ENCODE measurements at places on chromosomes 6 and 20. TPM values are rescaled to one million over a fixed set of nuclear protein-coding genes. Genes with fewer than 3 reads are reported as not detected.

The DNPH1 gene
- total RNA-seq, result 32.8 TPM

The MYH7B gene
- 0.47 TPM for total RNA-seq

- DNase-seq, result no peak
- no peak overlapping the region for H3K27ac ChIP-seq
- no peaks in the 10 kb centered on the region for H3K27me3 ChIP-seq
- H3K4me3 ChIP-seq, result no peak overlapping the region
- H3K36me3 ChIP-seq, result no peaks in the 10 kb centered on the region
These were observed 61.3 kb upstream of the TBXT start for GRCh38 chr6:166228839-166229528.

DNA sequence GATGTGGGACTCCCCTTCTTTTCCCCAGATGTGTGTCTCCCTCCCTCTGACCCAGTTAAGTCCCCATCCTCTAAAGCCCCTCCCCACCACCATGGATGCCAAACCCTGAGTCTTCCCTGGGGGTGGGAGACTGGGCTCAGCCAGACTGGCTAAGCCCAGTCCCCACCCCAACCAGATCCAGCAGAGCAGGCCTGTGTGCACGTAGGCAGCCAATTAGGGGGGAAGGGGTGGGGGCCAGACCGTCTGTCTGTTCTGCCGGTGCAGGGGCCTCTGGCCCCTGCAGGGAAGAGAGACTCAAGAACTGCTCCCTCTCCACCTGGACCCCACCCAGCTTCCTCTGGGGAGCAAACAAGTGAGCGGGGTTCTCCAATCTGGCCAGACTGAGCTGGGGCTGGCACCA, 605 bp downstream of the COX4I2 start:
- H3K4me3 ChIP-seq, result no peak overlapping the region
- no peak overlapping the region for H3K27ac ChIP-seq
- no peaks in the 10 kb centered on the region for H3K36me3 ChIP-seq
- DNase-seq, result no peak
- H3K27me3 ChIP-seq, result no peaks in the 10 kb centered on the region
- H3K4me1 ChIP-seq, result no peaks in the 10 kb centered on the region

DNA sequence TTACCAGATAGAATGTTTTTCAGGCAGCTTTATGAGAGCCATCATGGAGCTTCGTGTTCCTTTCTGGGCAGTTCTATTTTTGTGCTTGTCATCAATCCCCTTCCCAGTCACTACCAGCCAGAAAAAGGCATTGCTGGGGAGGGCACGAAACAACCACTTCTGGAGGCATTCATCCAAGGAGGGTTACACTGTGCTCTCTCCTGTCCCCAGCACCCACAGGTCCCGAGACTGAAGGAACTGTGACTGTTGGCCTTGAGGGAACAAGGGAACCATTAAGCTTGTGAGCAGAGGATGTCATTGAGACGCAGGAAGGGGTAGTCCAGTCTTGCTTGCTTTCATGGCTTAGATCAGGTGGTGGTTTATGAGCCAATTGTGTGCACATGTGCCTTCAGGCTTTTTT, 20.1 kb upstream of the ENPP5 start:
- H3K27me3 ChIP-seq, result no peaks in the 10 kb centered on the region
- H3K4me3 ChIP-seq, result no peak overlapping the region
- no peaks in the 10 kb centered on the region for H3K4me1 ChIP-seq
- DNase-seq, result no peak
- H3K36me3 ChIP-seq, result no peaks in the 10 kb centered on the region

DNA sequence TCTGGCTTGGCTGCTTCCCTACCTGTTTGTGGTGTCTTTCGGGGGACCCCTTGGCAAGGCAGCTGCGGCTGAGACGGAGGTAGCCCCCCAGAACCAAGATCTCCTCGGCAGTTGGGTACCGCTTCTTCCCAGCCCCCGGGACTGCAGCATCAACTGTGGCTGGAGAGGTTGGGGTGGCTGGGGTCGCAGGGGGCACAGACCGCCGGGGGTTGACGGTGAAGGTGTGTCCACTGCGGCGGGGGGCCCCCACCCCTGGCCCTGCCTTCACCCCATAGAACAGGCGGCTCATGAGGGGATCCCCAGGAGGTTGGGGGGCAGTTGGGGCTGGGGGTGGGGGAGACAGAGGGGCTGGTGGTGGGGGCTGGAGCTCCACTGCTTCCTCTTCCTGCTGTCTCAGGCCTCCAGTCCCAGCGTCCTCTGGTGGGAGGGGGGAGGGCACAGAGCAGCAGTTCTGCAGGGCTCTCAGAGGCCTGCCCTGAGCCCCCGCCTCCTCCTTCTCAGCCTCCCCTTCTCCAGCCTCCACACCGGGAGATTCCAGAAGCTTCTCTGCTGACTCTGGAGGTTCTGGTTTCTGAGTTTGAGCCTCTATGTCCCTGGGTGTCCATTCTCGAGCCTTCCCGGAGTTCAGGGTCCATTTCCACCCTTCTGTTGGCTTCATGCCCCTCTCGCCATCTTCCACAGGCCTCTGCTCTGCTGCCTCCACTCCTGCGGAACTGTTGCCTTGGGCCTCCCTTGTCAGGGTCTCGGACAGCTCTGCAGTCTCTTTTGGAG, 1.9 kb downstream of the PPP1R18 start:
- H3K36me3 ChIP-seq, result peaks cover 5% of the 10 kb centered on the region
- H3K4me3 ChIP-seq, result peak overlapping the region; percentile 100
- H3K27ac ChIP-seq, result peak overlapping the region; percentile 94
- peak; percentile 70 for DNase-seq
- H3K27me3 ChIP-seq, result no peaks in the 10 kb centered on the region

GRCh38 chr6:21996425-21997118, 300.3 kb downstream of the PRL start:
- no peaks in the 10 kb centered on the region for H3K27me3 ChIP-seq
- no peaks in the 10 kb centered on the region for H3K36me3 ChIP-seq
- H3K4me1 ChIP-seq, result no peaks in the 10 kb centered on the region
- H3K4me3 ChIP-seq, result no peak overlapping the region
- DNase-seq, result no peak

- no peak overlapping the region for H3K27ac ChIP-seq
- no peaks in the 10 kb centered on the region for H3K4me1 ChIP-seq
- no peaks in the 10 kb centered on the region for H3K36me3 ChIP-seq
- H3K27me3 ChIP-seq, result no peaks in the 10 kb centered on the region
- H3K4me3 ChIP-seq, result no peak overlapping the region
These were observed 249.8 kb downstream of the SAMD5 start for GRCh38 chr6:147758303-147758702.

DNA sequence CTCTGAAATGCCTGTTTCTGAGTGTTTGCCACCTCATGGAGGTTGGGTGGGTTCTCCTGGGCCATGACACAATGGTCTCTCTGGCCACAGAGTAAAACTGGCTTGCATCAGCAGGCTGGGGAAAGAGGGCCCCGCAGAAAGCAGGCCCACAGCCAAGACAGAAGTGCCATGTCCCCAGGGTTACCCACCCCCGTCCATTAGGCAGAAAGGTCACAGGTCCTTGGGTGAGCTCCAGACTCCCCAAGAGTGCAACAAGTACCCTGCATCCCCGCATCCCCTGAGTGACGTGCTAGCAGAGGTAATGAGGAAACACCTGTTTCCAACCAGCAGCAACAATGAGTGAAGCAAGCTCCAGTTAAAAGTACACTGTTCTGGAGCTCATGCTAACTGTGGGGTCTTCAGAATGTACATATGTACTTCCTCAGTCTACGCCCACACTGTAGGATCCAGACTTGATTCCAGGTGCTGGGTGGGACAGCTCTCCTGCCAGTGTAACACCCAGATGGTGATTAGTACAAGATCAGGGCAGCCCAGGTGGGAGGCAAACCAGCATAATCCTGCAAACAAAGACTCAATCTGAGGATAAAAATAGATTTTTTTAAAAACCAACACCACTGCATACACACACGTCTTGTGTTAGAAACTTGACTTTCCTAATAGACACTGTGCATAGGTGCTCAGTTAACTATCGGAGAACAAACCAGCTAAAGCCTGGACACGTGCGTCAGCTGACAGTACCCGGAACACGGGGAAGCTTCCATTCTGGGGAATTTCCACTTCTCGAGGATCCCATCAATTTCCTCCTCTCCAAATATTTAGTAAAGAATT, 31.5 kb downstream of the RRBP1 start:
- no peaks in the 10 kb centered on the region for H3K36me3 ChIP-seq
- H3K27ac ChIP-seq, result no peak overlapping the region
- H3K27me3 ChIP-seq, result no peaks in the 10 kb centered on the region
- no peak overlapping the region for H3K4me3 ChIP-seq
- no peaks in the 10 kb centered on the region for H3K4me1 ChIP-seq
- DNase-seq, result no peak
